ENCODE measurements at places on chromosomes 12 and 14.

DNA sequence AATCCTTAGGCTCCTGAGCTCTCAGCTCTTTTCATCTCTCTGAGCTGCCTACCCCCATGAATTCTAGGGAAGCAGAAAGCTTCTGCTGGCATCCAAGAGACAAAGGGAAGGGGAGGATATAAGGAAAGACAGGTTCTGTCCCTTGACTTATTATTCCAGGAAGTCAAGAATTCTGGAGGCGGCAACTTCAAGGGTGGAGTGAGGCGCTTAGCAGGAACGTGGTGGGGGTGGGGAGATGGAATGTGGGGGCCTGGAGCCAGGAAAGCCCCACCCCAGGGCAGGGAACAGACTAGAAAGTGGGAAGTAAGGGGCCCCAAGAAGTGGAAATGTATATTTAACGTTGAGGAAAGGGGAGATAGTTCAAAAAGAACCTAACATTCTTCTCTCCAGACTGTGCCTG, 1.4 kb downstream of the CALCOCO1 start:
- no peak for DNase-seq

DNA sequence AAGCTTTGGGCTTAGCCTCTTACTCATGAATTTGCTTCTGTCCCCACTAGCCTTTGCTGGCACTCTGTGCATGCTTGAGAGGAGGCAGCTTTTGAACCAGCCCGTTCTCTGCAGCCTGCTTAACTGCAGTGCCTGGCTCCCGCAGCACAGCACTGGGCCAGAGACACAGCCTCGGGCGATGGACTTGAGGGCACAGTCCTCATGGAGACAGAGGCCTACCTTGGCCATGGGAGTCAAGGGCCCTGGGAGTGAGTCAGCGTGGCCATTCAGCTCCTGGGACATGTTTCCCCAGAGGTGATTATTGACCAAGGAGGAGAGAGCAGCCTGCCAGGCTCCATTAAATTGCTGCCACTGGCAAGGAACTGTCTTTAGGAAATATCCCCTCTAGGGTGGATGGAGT, 93.5 kb downstream of the SMOC1 start:
- peak; percentile 14 for DNase-seq

- no peak for DNase-seq
Observed at GRCh38 chr12:56299308-56299852, 750 bp downstream of the CS start.

DNA sequence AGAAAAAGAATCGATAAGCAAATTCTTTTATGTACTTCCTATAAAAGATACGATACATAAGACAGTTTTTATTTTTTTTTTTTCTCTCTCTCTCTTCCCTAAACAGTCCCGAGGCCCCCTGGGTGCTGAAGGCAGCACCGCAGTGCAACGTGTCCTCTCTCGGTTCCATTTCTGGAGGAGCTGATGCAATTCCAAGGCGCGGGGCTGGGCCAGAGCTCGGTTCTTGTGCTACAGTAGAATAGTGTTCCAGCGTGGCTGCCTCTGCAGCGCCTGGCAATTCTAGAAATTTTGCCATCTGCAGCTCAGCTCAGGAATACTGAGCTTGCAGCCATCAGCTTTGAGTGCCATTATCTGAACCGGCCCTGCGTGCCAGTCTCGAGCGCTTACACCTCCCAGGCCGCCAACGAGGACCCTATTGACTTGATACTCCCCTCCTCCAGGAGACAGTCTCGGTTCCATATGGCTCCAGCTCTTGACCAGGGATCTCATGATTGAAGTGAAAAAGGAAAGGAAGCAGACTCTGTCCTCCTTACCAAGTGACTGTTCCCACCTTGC, 630 bp downstream of the ALDH1L2 start:
- DNase-seq, result no peak

DNA sequence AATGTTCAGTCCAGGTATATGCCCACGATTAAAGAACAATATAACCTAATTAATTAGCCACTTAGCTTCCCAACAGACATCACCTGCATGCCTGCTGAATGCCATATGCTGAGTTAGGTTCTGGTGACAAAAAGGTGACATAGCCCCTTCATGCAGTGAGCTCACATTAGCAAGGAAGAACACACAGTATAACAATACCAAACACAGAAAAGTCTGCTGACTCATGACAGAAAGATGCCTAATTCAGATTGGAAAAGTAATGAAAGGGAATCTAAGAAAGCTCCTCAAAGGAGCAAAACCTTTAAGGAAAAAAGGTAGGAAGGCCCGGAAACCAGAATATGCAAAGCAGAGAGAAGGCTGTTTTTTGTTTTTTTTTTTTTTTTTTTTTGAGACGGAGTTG, 59.0 kb downstream of the FERMT2 start:
- DNase-seq, result no peak

DNA sequence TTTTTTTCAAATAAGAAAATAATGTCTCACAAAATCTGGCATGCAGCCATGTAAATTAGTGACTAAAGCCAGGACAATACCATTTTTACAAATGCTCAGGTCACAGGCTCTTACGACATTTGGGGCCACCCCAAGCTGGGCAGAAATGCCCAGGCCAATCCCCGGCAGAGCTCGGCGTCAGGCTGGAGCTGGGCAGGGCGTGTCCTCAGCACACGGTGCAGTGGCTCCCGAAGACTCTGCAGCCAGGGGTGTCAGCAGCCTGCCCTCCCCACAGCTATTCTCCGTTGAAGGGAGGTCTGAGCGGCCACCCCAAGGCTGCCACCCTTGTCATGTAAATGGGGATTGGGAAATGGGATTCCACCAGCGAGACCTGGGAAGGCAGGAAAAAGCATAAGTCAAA, 158.6 kb downstream of the DICER1 start:
- no peak for DNase-seq

DNA sequence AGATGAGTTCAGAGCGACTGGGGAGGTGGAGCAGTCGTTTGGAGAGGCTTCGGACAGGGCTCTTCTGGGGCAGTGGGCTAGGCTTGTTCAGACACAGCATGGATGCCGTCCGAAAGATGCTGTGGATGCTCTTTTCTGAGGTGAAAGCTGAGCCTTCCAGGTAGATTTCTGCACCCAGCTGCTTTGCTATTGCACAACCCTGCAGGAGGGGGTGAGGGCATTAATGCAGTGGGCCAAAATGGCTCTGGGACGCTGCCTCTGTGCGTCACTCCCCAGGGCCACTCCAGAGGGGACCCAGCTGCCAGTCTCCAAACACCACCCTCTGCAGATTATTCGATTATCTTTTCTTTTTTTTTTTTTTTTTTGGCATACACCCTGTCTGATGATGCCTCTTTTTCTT, 6.1 kb upstream of the DDX23 start:
- DNase-seq, result no peak

GRCh38 chr14:28348797-28349196, 417.8 kb upstream of the FOXG1 start:
- DNase-seq, result no peak

DNA sequence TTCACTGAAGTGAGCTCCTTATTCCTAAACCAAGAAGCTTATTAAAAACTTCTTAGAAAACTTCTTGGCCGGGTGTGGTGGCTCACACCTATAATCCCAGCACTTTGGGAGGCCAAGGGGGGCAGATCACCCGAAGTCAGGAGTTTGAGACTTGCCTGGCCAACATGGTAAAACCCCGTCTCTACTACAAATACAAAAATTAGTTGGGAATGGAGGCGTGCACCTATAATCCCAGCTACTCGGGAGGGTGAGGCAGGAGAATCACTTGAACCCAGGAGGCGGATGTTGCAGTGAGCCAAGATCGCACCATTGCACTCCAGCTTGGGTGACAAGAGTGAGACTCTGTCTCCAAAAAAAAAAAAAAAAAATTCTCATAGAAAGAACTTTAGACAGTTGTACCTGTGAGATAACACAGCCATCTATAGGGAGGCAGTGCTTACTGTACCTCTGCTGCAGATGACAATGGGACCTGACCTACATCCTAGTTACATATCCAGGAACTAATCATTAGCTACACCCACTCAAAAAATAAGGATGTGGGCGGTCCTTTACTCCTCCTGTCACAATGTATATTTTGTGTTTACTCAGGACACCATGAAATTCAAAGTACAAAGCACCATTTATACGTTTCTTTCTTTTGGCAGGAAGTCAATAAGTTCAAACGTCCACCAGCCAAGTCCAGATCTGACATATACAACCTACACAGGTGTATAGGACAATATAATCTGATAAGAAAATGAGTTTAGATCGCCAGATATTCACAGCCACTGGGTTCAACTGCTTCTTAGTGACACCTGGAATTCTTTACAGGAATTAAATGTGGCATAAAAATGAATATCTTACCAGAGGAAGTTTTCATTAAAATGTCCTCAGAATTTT, 14.9 kb downstream of the STXBP6 start:
- DNase-seq, result no peak

DNA sequence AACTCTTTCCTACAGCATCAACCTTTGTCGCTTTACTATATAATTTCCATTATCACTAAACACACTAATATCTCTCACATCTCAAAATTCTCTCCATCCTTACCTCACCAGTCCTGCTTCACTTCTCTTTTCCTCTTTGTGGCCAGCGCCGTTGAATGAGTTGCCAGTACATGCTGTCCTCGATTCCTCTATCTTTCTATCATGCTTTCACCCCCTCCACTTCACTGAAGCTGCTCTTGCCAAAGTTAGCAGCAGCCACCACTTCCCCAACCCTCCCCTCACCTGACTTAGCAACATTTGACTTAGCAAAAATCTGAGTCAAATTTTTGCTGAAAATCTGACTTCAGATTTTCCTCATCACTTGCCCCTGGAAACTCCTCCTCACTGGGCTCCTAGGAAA, 210.4 kb downstream of the ANO6 start:
- DNase-seq, result no peak

GRCh38 chr12:10497602-10498001, 8.1 kb upstream of the EIF2S3B start:
- DNase-seq, result no peak

GRCh38 chr12:109276160-109276559, 32.9 kb downstream of the FOXN4 start:
- DNase-seq, result no peak

GRCh38 chr14:33254342-33254741, 315.7 kb downstream of the NPAS3 start:
- DNase-seq, result no peak

DNA sequence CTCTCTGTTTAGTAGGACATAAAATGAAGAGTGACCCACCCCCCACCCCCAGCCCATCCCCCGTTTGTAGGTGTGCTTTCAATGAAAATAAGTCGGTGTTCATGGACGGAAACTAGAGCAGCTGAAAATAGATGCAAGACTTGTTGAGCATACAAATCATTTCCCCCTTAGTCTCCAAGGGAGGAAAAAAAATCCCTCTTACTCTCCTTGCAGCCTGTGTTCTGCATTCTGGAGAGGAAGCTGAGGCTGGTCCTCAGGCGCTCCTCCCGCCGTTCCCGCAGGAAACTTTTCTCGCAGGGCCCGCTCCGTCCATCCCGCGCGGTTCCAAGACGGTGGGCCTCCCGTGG, 259.0 kb upstream of the E2F7 start:
- DNase-seq, result no peak

DNA sequence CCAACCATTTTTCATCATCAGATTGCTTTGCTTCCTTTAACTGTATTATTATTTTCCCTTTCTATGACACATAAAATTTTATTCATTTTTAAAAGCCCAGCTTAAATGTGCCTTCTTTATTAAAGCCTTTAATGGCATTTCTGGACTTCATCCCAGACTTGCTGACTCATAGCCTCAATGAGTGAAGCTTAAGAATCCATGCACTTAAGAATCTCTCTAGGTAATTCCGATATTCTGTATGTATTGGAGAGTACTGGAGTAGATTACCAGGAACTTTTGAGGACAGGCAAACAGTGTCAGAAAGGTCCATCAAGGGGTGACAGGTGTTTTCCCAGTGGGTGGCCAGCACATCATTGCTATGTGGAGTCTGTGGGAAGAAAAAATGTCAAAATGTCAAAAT, 107.9 kb downstream of the PTPRQ start:
- DNase-seq, result peak; percentile 71

GRCh38 chr12:28799348-28799747, 349.7 kb upstream of the FAR2 start:
- DNase-seq, result no peak

DNA sequence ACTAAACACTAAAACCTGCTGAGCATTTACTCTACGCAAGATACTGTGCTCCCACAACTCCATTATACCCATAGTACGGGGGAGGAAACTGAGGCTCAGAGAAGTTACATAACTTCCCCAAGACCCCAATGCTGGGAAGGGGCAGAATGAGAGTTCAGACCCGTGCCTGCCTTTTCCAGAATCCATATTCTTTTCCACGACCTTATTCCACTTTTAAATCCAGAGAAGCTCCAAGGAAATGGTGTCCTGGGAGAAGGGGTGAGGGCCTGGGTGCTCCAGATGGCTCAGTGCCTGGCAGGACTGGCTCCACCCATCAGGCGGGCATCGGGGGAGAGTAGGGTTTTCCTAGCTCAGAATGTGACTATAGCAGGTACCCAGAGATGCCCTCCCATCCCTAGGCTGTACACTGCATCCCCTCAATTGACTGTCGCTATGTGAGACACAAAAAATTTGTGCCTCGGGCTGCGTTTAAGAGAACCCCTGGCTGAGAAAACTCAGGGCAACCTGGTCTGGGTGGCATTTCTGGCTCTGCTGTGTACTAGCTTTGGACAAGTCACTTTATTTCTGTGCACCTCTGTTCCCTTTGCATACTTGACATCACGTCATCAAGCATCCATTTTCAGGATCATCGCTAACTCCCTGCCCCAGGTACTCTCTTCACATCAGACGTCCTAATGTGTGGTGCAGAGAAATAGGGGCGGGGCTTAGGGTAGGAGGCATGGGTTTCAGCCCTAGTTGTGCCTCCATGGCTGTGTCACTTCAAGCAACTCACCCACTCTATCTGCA, 11.6 kb upstream of the IQSEC3 start:
- DNase-seq, result no peak

DNA sequence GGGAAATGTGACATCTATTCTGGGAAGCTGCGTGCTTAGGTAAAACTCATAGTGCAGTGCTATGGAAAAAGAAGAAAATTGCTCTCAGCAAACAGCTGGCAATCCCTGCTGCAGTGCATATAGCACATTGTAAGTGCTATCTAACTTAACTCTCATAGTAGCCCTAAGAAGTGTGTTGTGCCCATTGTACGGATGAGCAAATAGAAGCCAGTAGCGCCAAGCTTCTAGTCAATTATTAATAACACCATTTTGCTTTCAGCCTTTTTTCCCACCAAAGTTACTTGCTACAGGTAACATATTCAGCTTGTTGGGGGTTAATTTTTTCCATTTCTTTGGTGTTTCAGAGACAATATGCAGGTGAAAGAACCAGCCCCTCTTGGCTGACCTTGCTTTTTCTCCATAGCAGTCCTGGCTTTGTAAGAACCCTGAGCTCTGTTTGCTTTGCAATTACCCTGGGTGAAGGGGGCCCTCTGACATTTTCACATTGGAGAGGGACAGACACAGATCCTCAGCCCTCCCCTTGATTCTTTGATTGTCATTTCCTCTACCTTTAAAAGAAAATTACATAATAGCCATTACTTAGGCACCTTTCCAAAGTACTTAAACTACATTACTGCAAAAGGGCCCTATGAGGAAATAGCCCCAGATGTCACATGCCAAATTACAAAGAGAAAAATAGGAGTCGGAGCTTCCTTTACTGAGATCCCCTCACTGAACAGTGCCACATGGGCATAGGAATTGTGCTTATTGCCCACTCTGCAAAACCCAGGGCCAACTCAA, 576.2 kb upstream of the TBX3 start:
- no peak for DNase-seq

GRCh38 chr14:65019944-65020566, 33.4 kb downstream of the FNTB start:
- no peak for DNase-seq

GRCh38 chr14:104444159-104445030, 135.2 kb upstream of the C14orf180 start:
- no peak for DNase-seq
